ENCODE measurements at places on chromosomes 2 and 18.
A peak's percentile ranks its signal among the peaks of the same experiment; 100 is the strongest.

DNA sequence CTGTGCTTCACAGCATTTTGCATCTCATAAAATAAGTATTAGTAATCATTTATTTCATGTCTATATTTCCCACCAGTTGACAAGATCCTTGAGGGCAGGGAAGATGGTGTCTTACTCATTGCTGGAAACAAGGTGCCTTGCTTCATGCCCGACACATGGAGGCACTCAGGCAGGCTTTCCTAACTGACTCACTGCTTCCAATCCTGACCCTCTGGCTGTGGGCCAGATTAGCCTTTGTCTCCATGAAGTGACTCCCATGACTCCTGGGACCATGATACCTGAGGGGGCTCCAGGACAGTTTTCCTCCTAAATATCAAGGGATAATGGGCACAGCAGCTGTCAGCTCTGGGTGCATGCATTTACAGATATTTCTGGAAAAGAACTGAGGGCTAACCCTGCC lies 275.1 kb downstream of the AGPS start:
- no peak for DNase-seq

GRCh38 chr2:24075259-24075658 lies 867 bp downstream of the SF3B6 start:
- no peak for DNase-seq

DNA sequence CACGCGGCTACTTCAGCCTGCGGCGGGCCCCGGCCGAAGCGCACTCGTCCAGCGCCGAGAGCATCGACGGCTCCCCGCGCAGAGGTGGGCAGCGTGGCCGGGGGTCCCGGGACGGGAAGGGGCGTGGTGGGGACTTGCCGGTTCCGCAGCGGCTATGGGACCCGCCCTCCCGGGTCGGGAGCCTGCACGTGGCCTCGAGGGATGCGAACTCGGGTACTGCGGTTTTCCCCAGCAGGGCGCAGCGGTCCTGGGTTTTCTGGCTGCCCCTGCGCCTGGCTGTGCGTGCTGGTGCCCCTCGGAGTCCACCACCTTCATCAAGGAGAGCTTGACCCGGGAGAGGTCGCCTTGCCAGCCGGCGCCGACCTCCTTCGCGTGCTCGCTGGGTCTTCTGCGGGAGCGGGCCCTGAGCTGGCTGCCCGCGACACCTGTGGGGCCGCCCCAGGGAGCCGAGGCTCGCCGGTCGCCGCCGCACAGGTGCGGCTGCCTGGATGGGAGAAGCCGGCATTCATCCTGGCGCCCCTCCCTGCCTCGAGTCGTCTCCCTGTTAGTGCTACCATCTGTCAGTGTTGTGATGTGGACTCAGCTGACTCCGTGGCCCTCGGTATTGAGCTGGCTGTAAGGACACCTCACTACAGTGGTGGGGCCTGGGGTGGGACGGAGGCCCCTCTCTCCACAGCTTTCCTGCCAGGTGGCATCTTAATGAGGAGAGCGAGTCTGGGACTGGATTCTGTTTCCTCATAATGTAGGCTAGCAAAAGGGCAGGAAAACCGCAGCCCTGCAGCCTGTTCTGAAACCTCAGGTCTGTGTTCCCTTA lies 177.3 kb downstream of the AGAP1 start:
- peak; percentile 47 for DNase-seq

DNA sequence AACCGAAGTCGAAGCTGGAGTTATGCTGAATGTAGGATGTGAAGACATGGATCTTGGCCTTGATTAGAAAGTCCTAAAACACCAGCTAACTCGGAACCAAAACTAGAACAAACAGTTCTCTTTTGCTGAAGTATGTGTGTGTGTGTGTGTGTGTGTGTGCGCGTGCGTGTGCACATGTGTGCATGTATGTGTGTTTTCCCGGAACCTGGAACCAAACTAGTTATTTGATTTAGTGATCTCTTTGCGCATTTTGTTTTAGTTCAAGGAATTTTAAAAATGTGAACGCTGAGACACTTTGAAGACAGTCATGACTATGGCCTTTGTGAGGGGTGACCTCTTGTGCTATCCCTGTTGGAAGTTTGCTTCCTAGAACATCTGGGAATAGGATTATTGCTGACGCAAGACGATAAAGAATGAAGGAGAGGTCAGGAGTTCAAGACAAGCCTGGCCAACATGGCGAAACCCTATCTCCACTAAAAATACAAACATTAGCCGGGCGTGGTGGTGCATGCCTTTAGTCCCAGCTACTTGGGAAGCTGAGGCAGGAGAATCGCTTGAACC lies 23.8 kb downstream of the FHL2 start:
- DNase-seq, result no peak

DNA sequence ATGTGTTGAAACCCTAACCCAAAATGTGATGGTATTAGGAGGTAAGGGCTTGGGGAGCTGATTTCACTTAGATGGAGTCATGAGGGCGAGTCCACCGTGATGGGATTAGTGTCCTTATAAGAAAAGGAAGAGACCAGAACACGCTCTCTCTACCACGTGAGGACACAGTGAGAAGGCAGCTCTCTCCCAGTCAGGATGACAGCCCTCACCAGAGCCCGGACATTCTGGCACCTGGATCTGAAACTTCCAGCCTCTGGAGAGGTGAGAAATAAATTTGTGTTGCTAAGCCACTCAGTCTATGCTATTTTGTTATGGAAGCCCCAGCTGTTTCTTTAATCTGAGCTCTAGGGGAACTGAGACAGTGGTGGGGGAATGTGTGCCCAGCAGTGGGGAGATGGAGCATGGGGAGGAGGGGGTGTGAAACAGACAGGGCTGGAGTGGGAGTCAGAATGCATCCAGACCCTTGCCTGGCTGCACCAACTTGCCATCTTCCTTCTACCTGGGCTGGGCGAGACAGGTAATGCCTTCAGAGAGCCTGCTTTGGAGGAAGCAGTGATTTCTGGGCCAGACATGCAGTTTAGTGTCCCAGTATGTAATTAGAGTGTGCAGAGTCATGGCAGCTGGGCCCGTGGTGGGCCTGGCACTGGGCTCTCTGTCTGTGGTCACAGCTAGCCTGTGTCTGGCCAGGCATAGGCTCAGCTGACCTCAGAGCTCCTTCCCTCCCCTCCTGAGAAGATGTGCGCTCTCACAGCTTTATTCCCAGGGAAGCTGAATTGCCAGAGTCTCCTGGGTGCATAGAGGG lies 38.1 kb downstream of the RHOB start:
- no peak for DNase-seq
